ENCODE measurements at places on chromosomes 1 and 21.

DNA sequence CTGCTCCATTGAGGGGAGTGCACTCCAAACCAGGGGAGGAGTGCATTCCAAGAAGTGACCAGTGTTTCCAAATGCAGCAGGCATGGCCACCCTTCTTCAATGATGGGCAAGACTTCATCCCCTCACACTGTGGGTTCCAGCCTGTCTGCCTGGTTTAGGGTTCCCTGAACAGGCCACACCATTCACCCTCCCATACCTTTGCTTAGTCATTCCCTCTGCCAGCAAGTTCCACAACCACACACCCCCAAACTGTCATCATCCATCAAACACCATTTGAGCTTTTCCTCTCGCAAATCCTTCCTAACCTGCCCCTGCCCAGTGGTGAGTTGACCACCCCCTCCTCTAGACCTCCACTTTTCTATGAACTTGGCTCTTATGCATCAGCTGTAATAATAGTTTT, 116.0 kb downstream of the PLPP3 start:
- DNase-seq = no peak

DNA sequence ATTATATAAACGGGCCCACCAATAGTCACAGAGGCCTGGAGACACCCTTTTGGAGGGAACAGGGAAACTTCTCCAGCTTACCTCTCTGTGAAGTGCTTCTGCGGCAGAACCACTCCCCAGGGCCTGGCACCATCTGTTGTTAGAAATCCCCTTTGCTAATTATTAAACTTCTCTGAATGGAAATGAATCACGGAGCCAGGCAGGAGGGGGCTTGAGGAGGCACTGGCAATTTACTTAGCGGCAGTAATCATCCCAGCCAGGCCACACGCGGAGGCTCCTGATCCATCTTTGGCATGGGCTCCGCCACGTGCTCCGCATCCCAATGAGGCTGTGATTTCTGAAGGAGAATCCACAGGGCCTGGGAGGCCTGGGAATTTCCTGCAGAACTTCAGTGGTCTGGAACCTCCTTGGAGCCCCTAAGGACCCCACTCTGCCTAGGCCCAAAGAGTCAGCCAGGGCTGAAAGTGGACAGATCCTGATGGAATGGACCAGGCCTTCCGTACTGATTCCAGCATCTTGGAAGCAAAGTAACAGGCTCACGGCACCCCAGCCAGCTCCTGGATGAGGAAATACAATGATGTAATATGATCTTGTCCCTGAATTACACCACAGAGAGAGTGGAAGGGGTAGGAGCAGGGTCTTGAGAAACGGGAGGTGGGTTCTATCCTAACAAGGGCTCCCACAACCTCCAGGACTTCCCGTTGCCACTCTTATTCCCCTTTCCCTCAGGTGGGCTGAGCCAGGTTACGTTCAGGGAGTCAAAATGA, 62.3 kb downstream of the GRIK3 start:
- no peak for DNase-seq

DNA sequence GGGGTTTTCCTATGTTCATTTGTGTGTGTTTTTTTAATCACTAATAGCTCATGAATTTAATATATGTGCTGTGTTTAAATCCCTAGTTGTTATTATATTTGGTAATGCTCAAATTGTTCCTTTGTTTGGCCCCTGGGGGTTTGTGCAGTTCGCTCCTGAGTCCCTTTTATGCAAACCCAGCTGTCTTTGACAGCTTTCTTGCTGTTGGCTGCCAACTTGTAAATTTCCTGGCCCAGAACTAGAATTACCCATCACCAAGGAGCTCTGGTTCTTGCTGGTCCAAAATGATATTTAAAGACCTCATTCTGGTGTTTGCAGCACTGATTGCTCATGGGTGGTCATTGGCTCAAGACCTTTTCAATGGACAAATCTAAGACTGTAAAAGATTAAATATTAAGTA, 39.6 kb upstream of the PGBD5 start:
- DNase-seq = no peak

GRCh38 chr1:184986250-184986649, 11.9 kb upstream of the NIBAN1 start:
- no peak for DNase-seq

GRCh38 chr1:17052641-17053040, 1.2 kb downstream of the SDHB start:
- no peak for DNase-seq

GRCh38 chr1:192147221-192147620, 11.0 kb upstream of the RGS18 start:
- no peak for DNase-seq

Data from posterior cingulate gyrus (tissue), 11 donors.